ENCODE measurements at places on chromosomes 11 and 22.

GRCh38 chr22:31603081-31603525, 58.9 kb downstream of the PISD start:
- DNase-seq: no peak

GRCh38 chr11:1880746-1881441, 10.8 kb downstream of the PRR33 start:
- DNase-seq: no peak

- DNase-seq: no peak
Measured at GRCh38 chr22:38572065-38572464, 2.1 kb upstream of the DMC1 start.

GRCh38 chr11:70566768-70567530, 168.6 kb downstream of the CTTN start:
- DNase-seq: no peak

- DNase-seq: no peak
Measured at GRCh38 chr11:71282581-71283351, 30.4 kb upstream of the SHANK2 start.

GRCh38 chr11:133982151-133982550, 25.4 kb upstream of the IGSF9B start:
- DNase-seq: no peak

GRCh38 chr11:78607696-78608095, 33.0 kb upstream of the NARS2 start:
- no peak for DNase-seq
